Uterus (tissue), 4 donors: ENCODE measurements at places on chromosomes 1 and 21. TPM values are rescaled to one million over a fixed set of nuclear protein-coding genes. Genes with fewer than 3 reads are reported as not detected.

LRP8 gene
- total RNA-seq, result 7.9 TPM

TRIM63 gene
- total RNA-seq, result not detected

LMX1A gene
- total RNA-seq, result 0.41 TPM

TBX15 gene
- not detected for total RNA-seq

CCDC27 gene
- not detected for total RNA-seq

PRAMEF20 gene
- not detected for total RNA-seq

CNKSR1 gene
- 11.1 TPM for total RNA-seq

RGS8 gene
- total RNA-seq, result not detected

CFAP141 gene
- total RNA-seq, result not detected

TMOD4 gene
- total RNA-seq, result 0.26 TPM

LSS gene
- total RNA-seq, result 35.4 TPM

EVA1B gene
- total RNA-seq, result 87.5 TPM

LCE2C gene
- total RNA-seq, result not detected

RPS8 gene
- total RNA-seq, result 6,219 TPM

CAMK2N1 gene
- 22.4 TPM for total RNA-seq

MANEAL gene
- total RNA-seq, result not detected

LEFTY1 gene
- total RNA-seq, result not detected

EPHB2 gene
- total RNA-seq, result under 0.01 TPM

WNT3A gene
- total RNA-seq, result not detected
